ENCODE measurements at places on chromosomes 3 and 15.

DNA sequence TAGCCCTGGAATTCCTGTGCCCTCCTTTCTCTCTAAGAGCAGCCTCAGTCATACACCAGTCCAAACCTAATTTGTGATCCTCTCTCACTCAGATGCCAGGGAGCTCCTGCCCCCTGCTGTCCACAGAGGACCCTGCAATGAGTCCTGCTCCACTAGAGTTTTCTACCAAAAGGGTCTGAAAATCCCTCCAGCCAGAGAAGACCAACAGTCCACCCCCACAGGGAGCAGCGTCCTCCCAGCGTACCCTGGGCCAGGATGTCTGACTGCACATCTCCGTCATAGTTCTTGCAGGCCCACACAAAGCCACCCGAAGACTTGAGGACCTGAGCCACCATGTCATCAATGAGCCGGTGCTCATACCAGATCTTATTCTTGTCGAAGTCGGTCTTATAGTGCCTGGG lies 15.4 kb downstream of the IDH2 start:
- no peaks in the 10 kb centered on the region for H3K27me3 ChIP-seq
- H3K27ac ChIP-seq, result no peak overlapping the region
- H3K4me3 ChIP-seq, result no peak overlapping the region
- peaks cover 76% of the 10 kb centered on the region for H3K36me3 ChIP-seq
- H3K4me1 ChIP-seq, result no peaks in the 10 kb centered on the region

- no peak overlapping the region for H3K4me3 ChIP-seq
- no peaks in the 10 kb centered on the region for H3K4me1 ChIP-seq
- H3K27me3 ChIP-seq, result no peaks in the 10 kb centered on the region
- no peak overlapping the region for H3K27ac ChIP-seq
- no peaks in the 10 kb centered on the region for H3K36me3 ChIP-seq
- DNase-seq, result no peak
Observed at GRCh38 chr15:65634356-65634755, 12.6 kb downstream of the SLC24A1 start.

GRCh38 chr15:54841701-54842305 lies 354.9 kb downstream of the RSL24D1 start:
- no peaks in the 10 kb centered on the region for H3K36me3 ChIP-seq
- no peak overlapping the region for H3K4me3 ChIP-seq
- DNase-seq, result no peak
- H3K27me3 ChIP-seq, result no peaks in the 10 kb centered on the region
- H3K4me1 ChIP-seq, result no peaks in the 10 kb centered on the region

DNA sequence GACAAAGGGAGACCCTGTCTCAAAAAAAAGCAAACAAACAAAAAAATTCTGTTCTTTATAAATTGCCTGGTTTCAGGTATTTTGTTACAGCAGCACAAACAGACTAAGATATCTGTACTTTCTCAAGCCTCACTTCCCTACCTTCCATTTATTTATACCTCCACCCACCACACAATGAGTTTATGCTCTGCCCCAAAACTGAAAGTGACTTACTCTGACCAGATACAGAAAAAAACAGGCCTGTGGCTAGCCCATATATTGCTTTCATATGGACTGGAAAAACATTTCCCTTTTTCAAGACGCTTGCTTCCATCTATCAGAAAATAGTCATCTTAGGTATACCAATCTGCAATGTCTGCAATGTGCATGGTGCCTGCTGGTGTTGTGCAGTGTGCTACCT lies 8.7 kb upstream of the GPD1L start:
- no peak overlapping the region for H3K27ac ChIP-seq
- H3K36me3 ChIP-seq, result no peaks in the 10 kb centered on the region
- no peak for DNase-seq
- H3K4me1 ChIP-seq, result no peaks in the 10 kb centered on the region
- no peak overlapping the region for H3K4me3 ChIP-seq

DNA sequence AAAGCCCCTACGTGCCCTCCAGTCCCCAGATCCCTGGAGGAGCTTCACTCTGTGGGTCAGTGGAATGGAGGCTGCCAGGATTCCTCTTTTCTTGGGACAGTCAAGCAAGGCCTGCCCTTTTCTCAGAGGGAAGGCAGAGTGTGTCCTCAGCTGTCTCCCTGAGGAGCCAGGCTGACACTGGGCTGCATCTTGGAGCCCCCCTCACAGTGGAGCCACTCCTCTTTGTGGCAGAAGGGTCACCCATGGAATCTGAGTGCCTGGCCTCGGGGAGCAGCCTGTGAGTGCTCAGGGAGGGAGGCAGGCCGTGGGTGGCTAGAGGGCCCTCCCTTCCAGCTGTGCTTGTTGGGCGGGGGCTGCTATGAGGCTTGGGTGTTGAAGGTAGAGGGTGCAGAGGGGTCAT lies 41.2 kb downstream of the BOC start:
- no peak for DNase-seq
- H3K27me3 ChIP-seq, result no peaks in the 10 kb centered on the region
- no peaks in the 10 kb centered on the region for H3K4me1 ChIP-seq
- H3K36me3 ChIP-seq, result no peaks in the 10 kb centered on the region

DNA sequence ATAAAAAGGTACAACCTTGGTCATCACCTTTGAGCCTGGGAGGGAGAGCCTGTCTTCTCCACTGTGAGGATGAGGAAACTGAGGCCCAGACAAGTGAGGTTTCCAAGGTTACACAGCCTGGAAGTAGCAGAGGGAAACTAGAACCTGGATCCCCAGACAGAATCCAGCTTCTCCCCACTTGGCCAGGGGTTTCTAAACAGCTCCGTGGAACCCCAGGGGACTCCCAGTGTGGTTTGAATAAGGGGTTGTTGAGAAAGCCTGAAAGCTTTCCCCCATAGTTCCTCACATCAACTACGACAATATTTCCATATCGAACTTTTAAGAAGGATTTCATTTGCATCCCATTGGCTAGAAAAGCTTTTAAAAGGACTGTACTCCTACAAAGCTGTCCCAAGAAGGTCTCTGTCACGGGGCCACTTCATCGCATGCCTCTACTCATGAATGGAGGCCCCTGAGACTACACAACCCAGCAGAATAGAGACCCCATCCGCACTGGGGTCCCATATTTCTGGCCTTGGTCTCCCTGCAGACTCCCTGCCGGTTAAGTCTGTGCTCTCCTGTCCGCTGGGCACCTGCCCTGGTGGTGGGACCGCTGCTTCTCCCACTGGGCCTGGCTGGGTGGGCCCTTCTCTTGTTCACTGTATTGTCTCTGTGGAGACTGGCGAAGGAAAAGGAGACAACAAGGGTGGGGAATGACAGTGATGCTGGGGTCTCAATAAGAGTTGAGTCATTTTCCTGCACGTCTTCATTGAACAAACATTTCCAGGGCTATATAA lies 178.5 kb downstream of the SMAD6 start:
- no peak overlapping the region for H3K4me3 ChIP-seq
- peaks cover 4% of the 10 kb centered on the region for H3K4me1 ChIP-seq
- H3K27ac ChIP-seq, result no peak overlapping the region
- no peaks in the 10 kb centered on the region for H3K36me3 ChIP-seq
- no peak for DNase-seq

DNA sequence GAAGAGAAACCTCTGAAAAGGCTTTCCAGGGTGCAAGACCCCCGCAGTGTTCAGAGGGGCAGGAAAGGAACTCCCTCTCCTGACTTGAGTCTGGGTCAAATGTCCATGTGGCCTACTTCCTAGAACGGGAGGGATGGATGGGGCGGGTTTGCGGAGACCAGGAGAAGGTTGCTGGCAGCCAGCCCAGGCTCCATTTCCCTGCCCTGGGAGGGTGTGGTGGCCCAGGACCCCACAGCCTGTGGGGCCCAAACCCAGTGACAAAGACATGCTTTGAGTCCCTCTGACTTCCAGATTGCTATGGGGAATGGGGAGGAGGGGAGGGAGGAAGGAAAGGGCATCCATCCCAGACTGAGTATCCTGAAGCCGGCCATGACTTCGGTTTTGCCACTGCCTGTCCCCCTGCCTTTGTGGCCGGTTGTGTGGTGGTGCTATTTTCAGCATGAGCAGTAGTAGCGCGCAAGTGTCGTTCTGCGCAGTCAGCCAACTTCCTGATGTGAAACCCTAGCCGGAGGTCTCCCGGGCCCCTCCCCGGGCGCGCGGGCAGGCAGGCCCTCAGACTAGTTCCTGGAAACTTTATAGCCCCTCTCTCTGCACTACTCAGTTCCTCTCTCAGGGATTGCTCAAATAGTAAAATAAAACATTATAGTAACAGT lies 24.4 kb downstream of the MAGEF1 start:
- no peak overlapping the region for H3K27ac ChIP-seq
- no peaks in the 10 kb centered on the region for H3K36me3 ChIP-seq
- H3K4me1 ChIP-seq, result no peaks in the 10 kb centered on the region
- no peak overlapping the region for H3K4me3 ChIP-seq
- no peak for DNase-seq
- no peaks in the 10 kb centered on the region for H3K27me3 ChIP-seq

DNA sequence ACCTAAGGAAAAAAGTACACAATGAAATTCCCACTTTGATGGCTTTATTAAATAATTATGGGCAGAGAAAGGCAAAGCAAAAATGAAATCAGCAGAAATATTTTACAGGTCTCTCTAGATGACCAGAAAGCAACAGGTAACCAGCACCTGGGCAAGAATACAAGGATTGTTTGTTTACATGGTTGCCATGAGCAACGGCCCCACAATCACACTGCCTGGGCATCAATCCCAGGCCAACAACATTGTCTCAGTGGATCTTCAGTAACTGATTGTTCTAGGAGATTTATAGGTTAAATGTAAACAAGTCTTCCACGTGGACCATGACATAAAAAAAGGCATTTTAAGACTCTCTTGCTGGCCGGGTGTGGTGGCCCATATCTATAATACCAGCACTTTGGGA lies 82.6 kb downstream of the PDZRN3 start:
- peak; percentile 74 for DNase-seq
- no peaks in the 10 kb centered on the region for H3K36me3 ChIP-seq
- H3K27me3 ChIP-seq, result no peaks in the 10 kb centered on the region
- H3K4me1 ChIP-seq, result peaks cover 18% of the 10 kb centered on the region
- no peak overlapping the region for H3K4me3 ChIP-seq
- no peak overlapping the region for H3K27ac ChIP-seq

DNA sequence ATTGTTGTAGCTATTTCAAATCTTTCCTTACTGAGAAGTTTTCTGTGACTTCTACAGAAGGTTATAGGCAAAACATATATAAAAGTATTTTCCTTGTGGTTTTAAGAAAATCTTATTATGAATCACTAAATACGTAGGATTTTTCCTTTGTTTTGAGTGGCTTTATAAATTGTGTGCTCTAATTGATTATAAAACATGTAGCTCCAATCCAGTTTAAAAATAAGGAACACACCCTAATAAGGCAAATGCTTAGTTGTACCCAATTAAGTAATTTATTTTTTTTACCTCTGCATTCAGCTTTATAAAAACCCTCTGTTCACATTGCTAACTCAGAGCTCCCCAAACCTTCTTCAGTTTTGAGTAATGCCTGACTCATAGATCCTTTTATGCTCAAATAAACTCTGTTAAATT lies 408.0 kb downstream of the NAALADL2 start:
- no peak overlapping the region for H3K4me3 ChIP-seq
- no peaks in the 10 kb centered on the region for H3K36me3 ChIP-seq
- no peaks in the 10 kb centered on the region for H3K27me3 ChIP-seq
- DNase-seq, result no peak
- H3K4me1 ChIP-seq, result no peaks in the 10 kb centered on the region

GRCh38 chr3:67995206-67995605 lies 340.8 kb upstream of the SUCLG2 start:
- H3K27me3 ChIP-seq, result no peaks in the 10 kb centered on the region
- H3K4me3 ChIP-seq, result no peak overlapping the region
- DNase-seq, result no peak
- no peak overlapping the region for H3K27ac ChIP-seq
- no peaks in the 10 kb centered on the region for H3K4me1 ChIP-seq
- H3K36me3 ChIP-seq, result no peaks in the 10 kb centered on the region

- H3K27me3 ChIP-seq, result no peaks in the 10 kb centered on the region
- H3K4me1 ChIP-seq, result peaks cover 7% of the 10 kb centered on the region
- no peak overlapping the region for H3K27ac ChIP-seq
- DNase-seq, result no peak
- H3K36me3 ChIP-seq, result no peaks in the 10 kb centered on the region
Observed at GRCh38 chr15:29066310-29066709, 180.5 kb downstream of the APBA2 start.

GRCh38 chr3:57065588-57065987 lies 5.1 kb downstream of the SPATA12 start:
- DNase-seq, result no peak
- no peaks in the 10 kb centered on the region for H3K36me3 ChIP-seq
- no peak overlapping the region for H3K4me3 ChIP-seq
- no peaks in the 10 kb centered on the region for H3K4me1 ChIP-seq
- H3K27ac ChIP-seq, result no peak overlapping the region

DNA sequence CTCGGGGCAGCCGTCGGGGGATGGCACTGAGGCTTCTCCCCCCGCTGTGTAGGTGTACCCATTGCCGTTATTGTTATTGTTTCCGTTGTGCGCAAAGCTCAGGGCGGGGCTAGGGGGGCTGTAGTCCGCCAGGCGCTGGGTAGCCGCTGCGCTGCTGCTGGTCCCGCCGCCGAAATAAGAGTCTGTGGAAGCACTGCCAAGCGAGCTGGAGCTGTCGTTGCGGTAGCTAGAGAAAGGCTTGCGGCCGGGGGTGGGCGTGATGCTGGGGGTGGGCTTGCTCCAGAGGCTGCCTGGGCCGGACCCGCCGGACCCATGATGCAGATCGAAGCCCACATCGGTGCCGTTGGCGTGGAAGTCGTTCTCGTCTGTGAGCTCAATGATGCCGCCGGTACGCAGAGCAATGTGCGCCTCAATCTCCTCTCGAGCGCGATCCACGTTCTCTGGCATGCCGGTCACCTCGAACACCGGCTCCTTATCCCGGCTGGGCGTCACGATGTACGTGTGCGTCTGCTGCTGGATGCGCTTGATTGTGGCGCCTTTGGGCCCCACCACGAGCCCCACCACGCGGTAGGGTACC lies 1.9 kb downstream of the MEX3B start:
- peaks cover 7% of the 10 kb centered on the region for H3K4me1 ChIP-seq
- DNase-seq, result no peak
- no peak overlapping the region for H3K27ac ChIP-seq
- H3K4me3 ChIP-seq, result peak overlapping the region; percentile 72

DNA sequence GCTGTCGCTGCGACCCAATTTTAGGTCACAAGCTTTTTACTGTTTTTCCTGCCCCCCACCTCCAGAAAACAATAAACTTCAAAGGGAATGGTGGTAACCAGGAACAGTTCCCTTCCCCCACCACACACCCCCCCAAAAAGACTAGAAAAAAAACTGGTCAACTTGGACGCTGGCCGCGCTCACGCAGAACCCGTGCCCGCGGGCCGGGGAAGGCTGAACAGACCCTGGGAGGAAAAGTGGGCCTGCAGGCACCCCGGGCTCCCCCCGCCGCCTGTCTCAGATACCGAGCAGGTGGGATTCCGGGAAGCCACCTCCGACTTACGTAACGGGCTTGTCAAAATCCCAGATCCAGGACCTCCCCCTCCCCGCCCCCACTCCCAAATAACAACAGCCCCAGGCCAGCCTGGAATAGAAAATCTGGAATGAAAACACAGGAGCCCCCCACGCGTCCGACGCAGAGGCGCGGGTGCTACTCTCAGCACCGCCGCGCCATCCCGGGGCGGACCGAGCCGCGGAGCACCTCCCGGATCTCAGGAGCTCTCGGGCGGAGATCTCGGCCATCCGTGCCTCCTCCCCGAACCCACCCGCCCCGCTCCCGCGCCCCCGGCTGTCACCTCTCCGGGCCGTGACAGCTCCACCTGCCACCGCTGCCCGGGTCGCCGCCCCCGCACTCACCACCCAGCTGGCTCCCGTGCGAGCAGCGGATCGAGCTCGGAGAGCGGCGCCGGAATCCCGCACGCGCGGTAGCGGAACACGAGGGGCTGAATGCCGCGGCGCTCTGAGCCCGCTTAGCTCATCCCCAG lies 557 bp downstream of the DENND4A start:
- peaks cover 13% of the 10 kb centered on the region for H3K4me1 ChIP-seq
- peak; percentile 84 for DNase-seq
- peak overlapping the region; percentile 74 for H3K4me3 ChIP-seq
- no peaks in the 10 kb centered on the region for H3K36me3 ChIP-seq
- peak overlapping the region; percentile 99 for H3K27ac ChIP-seq

- no peak overlapping the region for H3K4me3 ChIP-seq
- no peaks in the 10 kb centered on the region for H3K4me1 ChIP-seq
- no peak for DNase-seq
- H3K27me3 ChIP-seq, result no peaks in the 10 kb centered on the region
Observed at GRCh38 chr3:40848421-40848820, 323.7 kb downstream of the ZNF621 start.

All from pancreas (tissue), 10 donors.